Smooth muscle cell of bladder (primary cell): ENCODE measurements at places on chromosomes 2 and 18. TPM values are rescaled to one million over a fixed set of nuclear protein-coding genes. Genes with fewer than 3 reads are reported as not detected.

KCNG2 gene
- total RNA-seq = 1.3 and 4.7 TPM in 2 replicates

EXOC6B gene
- 21.2 and 26.7 TPM in 2 replicates for total RNA-seq

SYT4 gene
- not detected in 2 replicates for total RNA-seq

CXXC1 gene
- total RNA-seq = 40.5 and 47.1 TPM in 2 replicates

REG3G gene
- total RNA-seq = not detected in 2 replicates

ADNP2 gene
- 9.3 and 10.5 TPM in 2 replicates for total RNA-seq

ANKRD23 gene
- total RNA-seq = 1.00 and 1.3 TPM in 2 replicates

CHST10 gene
- total RNA-seq = 8.2 and 8.3 TPM in 2 replicates

SLC19A3 gene
- total RNA-seq = 1.0 and 2.1 TPM in 2 replicates

MERTK gene
- total RNA-seq = 0.14 and 0.28 TPM in 2 replicates

TMX3 gene
- 104 and 122 TPM in 2 replicates for total RNA-seq

DARS1 gene
- total RNA-seq = 75.5 and 118 TPM in 2 replicates

HRH4 gene
- under 0.01 and 0.18 TPM in 2 replicates for total RNA-seq

GLI2 gene
- 6.4 and 11.3 TPM in 2 replicates for total RNA-seq

NTSR2 gene
- under 0.01 TPM in 1 of 2 replicates, not detected in the other for total RNA-seq

CHN1 gene
- 10.3 and 12.8 TPM in 2 replicates for total RNA-seq

ZBTB7C gene
- under 0.01 TPM in 2 replicates for total RNA-seq
